ENCODE measurements at places on chromosomes 13 and 19.

- DNase-seq = no peak
Observed at GRCh38 chr13:31015199-31015598, 82.7 kb downstream of the TEX26 start.

GRCh38 chr13:94950303-94950702 lies 238.0 kb upstream of the SOX21 start:
- no peak for DNase-seq

GRCh38 chr13:42735010-42735409 lies 46.4 kb upstream of the FAM216B start:
- DNase-seq = no peak

DNA sequence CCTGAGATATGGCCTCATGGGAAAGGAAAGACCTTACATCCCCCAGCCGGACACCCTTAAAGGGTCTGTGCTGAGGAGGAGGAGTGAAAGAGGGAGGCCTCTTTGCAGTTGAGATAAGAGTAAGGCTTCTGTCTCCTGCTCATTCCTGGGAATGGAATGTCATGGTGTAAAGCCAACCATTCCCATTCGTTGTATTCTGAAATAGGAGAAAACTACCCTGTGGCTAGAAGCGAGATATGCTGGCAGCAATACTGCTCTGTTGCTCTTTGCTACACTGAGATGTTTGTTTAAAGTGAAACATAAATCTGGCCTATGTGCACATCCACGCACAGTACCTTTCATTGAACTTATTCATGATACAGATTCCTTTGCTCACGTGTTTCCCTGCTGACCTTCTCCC lies 783 bp upstream of the ZNF587B start:
- DNase-seq = no peak

GRCh38 chr13:77417897-77418296 lies 91.0 kb upstream of the MYCBP2 start:
- DNase-seq = no peak

DNA sequence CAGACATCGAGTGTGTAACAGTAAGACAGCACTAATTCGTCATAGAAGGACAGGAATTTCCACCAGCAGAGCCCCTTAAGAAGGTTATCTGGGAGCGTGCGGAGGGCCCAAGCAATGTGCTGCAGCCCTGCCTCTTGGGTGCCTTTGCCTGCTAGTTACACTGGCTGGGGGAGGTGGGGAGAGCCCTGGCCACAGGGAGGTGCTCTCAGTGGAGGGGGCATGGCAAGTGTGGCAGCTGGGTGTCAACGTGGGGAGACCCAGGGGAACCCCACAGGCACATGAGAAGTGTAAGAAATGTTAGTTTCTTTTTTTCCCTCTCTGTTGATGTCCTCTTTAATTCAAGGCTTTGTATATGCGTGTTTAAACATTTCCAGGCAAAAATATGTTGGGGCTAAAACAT lies 50.9 kb upstream of the TMTC4 start:
- no peak for DNase-seq

GRCh38 chr13:109707742-109708617 lies 78.4 kb downstream of the IRS2 start:
- DNase-seq = no peak

GRCh38 chr13:32330441-32330840 lies 15.1 kb downstream of the BRCA2 start:
- DNase-seq = no peak

DNA sequence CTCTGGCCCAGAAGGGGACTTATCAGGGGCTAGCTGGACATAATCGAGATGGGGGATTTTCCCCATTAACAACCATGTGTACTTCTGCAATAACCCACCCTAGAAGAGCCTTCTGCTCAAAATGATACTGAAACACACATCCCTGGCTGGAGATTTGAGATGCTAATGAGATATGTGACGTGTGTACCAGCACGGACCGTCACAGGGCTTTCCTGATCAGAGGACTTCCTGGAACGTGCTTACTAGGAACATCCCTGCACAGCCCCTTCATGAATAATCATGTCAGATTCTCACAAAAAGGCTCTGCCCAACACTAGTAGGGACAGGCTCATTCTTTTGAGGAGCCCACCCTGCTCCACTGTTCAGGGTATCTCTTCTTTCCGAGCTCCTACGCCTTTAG lies 6.5 kb upstream of the ERVV-1 start:
- DNase-seq = no peak

DNA sequence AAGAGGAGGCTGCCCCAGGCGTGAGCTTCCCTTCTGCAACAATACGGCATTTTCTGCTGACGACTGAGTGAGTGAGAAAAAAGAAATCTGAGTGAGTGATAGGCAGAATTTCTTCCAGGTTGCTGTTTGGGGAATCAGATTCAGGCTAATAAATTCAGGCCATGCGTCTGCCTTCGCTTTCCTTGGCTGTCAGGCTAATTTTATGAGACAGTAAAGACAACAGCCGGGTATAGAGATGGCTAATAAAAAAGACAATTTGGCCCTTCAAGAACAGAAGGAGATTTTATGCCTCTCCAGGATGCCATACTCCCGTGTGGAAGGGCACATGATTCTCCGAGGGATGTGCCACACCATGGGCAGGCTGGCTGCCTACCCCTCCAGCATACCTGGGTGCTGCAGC lies 145.9 kb upstream of the UBL3 start:
- no peak for DNase-seq

Measured in HL-60 (cell line).